ENCODE measurements at places on chromosomes 12 and 14.

GRCh38 chr12:64431791-64432190, 20.1 kb upstream of the TBK1 start:
- no peak for DNase-seq

- no peak for DNase-seq
These were observed 44.6 kb downstream of the SRGAP1 start for GRCh38 chr12:63888908-63889635.

GRCh38 chr14:70919774-70920173, 12.5 kb downstream of the PCNX1 start:
- no peak for DNase-seq

DNA sequence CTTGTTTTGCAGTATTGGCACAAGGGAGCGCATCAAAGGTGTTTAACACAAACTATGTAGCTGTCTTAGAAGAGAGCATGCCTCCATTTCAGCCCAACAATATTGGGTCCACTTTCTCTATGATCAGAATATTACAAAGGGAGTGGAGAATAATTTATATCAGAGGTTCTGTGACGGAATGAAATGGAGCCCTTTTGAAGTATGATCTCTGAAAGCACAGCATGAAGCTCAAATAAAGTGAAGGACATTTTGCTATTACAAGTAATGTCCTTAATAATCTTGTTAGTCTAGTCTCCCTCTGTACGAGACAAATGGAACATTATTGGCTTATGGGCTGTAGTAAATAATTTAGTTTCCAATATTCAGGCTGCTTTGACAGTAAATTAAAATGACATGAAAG, 302.7 kb downstream of the NPAS3 start:
- DNase-seq = no peak

GRCh38 chr14:31949709-31950108, 127.4 kb upstream of the ARHGAP5 start:
- no peak for DNase-seq

DNA sequence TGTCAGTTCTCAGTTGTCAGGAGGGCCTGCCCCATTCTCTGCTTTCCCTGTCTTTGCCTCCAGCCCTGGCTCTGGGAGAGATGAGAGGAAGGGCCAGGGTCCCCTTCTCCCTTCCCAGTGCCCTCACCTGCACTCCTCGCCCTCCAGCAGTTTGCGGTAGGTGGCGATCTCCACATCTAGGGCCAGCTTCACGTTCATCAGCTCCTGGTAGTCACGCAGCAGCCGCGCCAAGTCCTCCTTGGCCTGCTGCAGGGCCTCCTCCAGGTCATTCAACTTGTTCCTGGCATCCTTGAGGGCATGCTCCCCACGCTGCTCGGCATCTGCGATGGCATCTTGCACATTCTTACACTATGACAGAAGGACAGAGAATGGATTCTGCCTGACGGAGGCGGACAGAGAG, 5.4 kb downstream of the KRT2 start:
- no peak for DNase-seq

DNA sequence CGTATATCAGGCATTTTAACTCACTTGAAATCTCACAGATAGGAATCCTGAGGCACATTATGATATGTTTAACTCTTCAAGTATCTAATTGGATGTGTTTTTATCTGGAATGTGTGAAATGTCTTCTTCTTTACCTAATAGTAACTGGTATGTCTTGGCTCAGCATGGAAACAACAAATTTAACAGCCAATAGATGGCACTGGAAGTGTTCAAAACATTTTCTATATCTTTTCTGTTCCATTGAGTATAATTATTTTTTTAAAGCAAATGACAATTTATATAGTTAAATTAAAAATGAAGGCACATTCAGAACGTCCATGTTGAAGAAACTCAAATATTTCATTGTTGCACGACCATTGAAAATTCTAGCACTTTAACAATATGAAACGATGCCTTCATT, 164.6 kb upstream of the SLC16A7 start:
- no peak for DNase-seq

All from activated T-cell treated with anti-CD3 and anti-CD28 coated beads, Interleukin-2, amount 50 U/mL, for 24 hours (primary cell).